OCI-M1 (cell line): ENCODE measurements at places on chromosomes 7 and 10.

DNA sequence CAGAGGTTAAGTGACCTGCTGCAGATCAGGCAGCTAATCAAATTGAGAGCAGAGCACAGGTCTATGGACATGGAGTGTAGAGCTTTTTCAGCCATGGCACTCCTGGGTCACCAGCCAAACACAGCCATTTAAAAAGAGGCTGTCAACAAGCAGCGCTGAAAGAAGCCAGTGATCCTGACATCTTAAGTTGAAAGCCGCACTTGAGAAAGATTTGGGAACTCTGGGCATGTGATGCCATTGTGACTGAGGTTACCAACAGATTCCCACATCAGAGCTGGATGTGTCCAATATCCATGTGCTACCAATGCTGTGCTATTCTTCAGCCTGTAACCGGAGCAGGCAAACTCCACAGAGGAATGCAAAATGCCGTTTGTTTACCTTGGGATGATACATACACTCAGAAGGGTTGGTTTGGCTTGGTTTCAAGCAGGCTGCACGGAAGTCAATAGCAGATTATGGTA lies 56.2 kb upstream of the ABLIM1 start:
- no peak for DNase-seq

DNA sequence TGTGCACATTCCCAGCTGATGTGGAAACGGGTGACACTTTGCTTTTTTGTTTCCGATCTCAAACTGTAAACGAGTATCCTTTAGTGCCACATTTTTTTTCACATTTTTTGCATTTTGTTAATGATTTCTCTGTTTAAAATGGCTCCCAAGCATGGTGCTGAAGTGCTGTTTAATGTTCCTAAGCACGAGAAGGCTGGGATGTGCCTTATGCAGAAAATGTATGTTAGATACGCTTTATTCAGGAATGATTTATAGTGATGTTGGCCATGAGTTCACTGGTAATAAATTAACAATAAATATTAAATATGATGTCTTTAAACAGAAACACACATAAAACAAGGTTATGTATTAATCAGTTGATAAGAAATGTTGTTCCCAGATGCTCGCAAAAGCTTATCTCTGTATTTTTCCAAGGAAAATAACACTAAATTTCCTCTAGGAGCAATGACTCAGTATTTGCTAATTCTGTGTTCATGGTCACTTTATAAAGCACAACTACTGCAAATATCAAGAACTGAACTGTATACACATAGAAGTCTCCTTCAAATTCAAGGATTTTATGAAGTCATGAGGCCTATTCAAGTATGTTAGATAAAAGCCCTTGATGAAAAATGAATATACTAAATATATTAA lies 305.9 kb upstream of the SMIM30 start:
- no peak for DNase-seq

- no peak for DNase-seq
These were observed 53.0 kb upstream of the C1GALT1 start for GRCh38 chr7:7129381-7129780.

DNA sequence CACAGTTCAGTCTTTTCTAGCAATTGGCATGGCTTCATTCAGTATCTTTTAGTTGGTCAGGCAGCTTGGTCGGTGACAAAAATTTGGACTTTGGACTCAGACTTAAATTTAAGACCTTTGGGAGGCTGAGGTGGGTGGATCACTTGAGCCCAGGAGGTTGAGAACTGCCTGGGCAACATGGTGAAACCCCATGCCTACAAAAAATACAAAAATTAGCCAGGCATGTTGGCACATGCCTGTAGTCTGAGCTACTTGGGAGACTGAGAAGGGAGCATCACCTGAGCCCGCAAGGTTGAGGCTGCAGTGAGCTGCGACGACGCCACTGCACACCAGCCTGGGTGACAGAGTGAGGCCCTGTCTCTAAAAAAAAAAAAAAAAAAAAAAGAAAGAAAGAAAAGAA lies 19.5 kb upstream of the ITPRID1 start:
- DNase-seq = no peak

- DNase-seq = no peak
These were observed 671.9 kb downstream of the AUTS2 start for GRCh38 chr7:70270149-70270548.

DNA sequence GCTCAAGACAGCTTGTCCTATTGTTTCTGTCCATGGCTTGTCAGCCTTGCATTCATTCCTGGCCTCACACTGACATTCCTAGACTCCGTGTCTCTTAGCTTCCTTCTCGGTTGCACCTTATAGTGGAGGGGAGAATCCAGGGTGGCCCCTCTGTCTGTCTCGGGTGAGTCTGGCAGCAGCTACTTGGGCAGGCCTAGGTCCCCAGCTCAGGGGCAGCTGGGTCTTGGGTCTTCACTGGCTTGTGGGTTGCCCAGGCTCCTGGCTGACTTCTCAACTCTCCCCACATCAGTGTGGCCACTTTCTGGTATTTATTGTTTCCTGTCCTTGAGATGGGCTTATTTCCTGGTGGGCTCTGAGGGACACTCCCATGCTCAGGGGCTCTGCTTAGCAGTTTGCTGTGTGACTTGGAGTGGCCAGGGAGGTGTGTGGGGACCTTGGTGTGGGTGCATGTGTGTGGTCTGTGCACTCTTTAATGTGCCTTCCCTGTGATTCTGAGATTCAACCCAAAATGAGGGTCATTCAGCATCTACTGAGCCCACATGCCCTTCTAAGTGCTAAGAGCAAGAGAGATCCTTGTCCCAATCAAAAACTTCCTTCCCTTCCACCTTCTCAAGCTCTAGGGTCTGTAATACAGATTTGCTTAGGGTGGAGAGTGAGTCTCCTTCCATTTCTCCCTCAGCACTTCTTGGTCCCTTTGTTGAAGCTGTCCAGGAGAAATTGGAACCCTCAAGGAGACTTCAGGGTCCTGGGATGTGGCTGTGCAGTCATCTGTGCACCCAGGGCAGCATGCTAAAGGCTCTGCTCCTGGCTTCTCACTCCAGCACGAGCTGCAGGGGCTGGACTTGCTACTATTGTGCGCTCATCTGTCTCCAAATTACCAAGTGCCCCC lies 20.1 kb downstream of the UPP1 start:
- no peak for DNase-seq

- DNase-seq = no peak
These were observed 72.5 kb downstream of the LCOR start for GRCh38 chr10:96904648-96905047.

DNA sequence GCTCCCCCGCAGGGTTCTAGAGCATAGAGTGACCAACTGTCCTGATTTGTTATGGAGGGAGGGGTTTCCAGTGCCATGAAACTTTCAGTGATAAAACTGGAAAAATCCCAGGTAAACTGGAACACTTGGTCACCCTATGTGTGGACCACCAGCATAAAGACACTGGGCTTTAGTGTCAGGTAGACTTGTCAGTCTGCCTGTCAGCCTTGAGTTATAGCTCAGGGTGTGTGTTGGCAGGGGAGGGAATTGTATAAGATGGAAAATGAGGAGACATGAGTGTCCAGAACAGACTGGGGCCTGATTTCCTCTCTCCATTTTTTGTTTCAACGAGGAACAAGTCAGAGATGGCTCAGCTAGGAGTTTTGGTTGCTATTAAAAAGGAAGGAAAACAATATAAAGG lies 10.2 kb upstream of the EFCAB10 start:
- no peak for DNase-seq

- DNase-seq = peak; percentile 56
These were observed 59.7 kb downstream of the SORBS1 start for GRCh38 chr10:95501203-95502094.

GRCh38 chr7:105924945-105925344 lies 38.1 kb upstream of the CDHR3 start:
- DNase-seq = no peak

GRCh38 chr7:148962440-148962822 lies 65.9 kb downstream of the PDIA4 start:
- no peak for DNase-seq

- DNase-seq = no peak
These were observed 475.3 kb upstream of the C7orf33 start for GRCh38 chr7:148115308-148115707.

GRCh38 chr10:118383699-118384098 lies 41.6 kb upstream of the FAM204A start:
- no peak for DNase-seq

DNA sequence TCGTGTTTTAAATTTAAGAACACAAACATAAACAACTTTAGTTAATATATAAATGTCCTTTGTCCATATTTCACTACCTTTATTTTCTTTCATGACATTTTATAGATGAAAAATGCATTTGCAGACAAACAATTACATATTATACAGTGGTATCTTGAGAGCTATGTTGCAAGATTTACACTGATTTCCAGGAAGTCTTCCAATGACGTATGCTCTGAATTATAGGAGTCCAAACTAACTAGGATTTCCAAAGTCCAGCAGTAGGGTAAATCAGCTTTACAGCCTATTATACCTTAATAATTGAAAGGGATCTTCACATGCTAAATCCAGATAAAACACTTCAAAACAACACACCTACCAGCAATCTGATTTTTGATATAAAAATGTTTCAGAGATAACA lies 69.4 kb downstream of the HYCC1 start:
- DNase-seq = no peak

GRCh38 chr7:18019555-18019954 lies 8.1 kb downstream of the PRPS1L1 start:
- DNase-seq = no peak

- no peak for DNase-seq
These were observed 225.0 kb downstream of the CALN1 start for GRCh38 chr7:72187179-72187578.

DNA sequence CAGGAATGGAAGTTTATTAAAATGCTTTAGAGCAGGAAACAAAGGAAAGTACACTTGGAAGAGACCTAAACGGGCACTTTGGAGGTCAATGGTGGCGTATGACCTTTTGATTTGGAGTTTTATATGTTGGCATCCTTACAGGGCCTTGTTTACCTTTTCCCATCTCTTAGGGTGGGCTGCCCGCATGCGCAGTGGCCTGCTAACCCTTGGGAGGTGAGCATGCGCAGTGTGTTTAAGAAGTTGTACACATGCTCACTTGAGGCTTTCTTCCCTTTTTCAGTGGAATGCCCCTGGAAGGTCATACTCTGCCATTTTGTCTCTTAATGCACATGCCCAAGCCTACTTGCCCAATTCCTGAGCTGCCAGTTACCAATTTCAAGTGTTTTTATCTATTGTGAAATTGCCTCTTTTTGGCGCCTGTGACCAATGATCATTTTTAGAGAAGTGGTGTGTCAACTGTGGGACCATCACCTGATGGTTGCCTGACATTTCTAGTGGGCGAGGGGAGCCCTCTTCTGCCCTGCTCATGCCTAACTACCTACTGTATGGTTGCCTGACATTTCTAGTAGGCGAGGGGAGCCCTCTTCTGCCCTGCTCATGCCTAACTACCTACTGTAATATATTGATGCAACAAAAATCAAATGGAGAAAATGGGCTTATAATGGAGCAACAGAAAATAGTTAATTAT lies 138.0 kb downstream of the PPP1R9A start:
- peak; percentile 71 for DNase-seq

- DNase-seq = no peak
These were observed 571.4 kb downstream of the HTR7 start for GRCh38 chr10:90286406-90286805.

GRCh38 chr7:25392588-25393338 lies 164.5 kb upstream of the NPVF start:
- no peak for DNase-seq

GRCh38 chr7:70710651-70711050 lies 421.3 kb upstream of the GALNT17 start:
- DNase-seq = no peak

DNA sequence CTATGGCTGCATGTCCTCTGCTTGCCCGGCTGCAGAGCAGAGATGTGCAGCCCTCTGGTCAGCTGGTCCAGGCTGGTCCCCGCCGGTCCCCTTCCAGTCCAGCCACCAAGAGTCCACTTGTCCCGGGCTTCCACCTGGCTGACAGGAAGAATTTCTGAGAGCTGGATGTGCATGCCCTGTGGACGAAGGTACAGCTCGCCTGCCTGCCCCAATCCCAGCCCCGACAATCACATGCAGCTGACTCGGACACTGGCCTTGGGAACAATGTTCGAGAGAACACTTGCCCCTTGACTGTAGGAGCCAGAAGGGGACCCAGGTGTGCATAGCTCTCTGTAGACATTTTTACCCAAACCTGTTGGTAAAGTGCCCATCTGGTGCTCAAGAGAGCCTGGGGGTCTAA lies 11.8 kb downstream of the AVPI1 start:
- no peak for DNase-seq

GRCh38 chr7:130180571-130181262 lies 24.5 kb downstream of the TMEM209 start:
- no peak for DNase-seq

- no peak for DNase-seq
These were observed 68.9 kb downstream of the C10orf143 start for GRCh38 chr10:130041451-130042371.

- no peak for DNase-seq
These were observed 118.8 kb downstream of the CUX1 start for GRCh38 chr7:101936223-101936610.

- DNase-seq = no peak
These were observed 12.7 kb downstream of the CACUL1 start for GRCh38 chr10:118742032-118742431.

DNA sequence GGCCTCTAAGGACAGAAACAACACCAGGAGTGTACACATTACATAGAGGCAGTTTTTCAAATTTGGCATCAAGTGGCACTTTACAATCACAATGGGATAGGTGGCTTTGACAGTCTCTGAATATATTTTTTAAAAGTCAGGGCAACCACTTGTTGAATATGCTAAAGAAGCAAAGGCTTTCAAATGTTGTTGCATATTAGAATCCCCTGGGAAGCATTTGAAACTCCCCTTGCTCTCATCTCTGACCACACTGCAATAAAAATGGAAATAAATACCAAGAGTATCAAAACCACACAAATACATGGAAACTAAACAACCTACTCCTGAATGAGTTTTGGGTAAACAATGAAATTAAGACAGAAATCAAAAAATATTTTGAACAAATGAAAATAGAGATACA lies 106.5 kb upstream of the RAB11FIP2 start:
- DNase-seq = no peak

- peak; percentile 74 for DNase-seq
These were observed 84.0 kb downstream of the ANLN start for GRCh38 chr7:36473454-36474282.

DNA sequence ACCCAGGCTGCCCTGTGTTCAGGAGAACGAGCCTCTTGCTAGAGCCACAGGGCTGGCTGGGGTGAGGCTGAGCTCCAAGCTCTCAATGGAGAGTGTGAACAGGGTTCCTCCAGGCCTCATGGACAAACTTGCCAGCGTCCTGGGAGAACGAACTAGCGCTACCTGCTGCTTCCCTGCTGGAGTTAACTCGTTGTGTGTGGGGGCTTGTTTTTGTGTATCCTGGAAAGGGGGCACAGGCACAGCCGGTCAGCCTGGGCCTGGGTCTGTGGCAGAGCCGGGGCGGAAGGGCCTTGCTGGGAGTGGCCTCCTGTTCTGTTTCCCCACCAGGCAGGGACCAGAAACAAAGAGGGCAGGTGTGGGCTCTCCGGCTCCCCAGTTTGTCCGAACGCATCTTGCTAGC lies 259.2 kb downstream of the DNAJB6 start:
- DNase-seq = no peak

- no peak for DNase-seq
These were observed at the start of gene ADAM8 for GRCh38 chr10:133276435-133277201. Gene ADAM8 (minus strand): TSS chr10:133276868. CDS start chr10:133276817, 51 bp downstream.
